H1 (cell line): ENCODE measurements at places on chromosomes 12 and 14.

GRCh38 chr14:75821831-75822521 is 159.8 kb downstream of the TGFB3 start:
- DNase-seq = no peak

DNA sequence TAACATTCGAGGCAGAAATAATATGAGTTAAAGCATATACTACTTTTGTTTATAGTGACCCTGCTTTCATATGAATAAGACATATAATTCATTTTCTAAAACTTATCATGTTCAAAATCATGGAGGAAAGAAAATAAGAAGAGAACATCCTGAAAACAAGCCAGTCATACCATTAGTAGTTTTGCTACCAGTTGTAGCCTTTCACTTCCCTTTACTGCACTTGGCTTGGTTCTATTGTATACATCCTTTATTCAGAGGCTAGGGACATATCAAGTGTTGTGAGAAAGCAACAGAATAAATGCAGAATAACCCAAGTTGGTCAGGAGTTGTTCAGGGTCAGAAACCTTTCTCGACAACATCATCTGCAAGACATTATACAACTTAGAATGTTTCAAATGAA is 598.7 kb downstream of the SOX5 start:
- DNase-seq = no peak

GRCh38 chr12:107780298-107780697 is 5.8 kb downstream of the ASCL4 start:
- DNase-seq = no peak

DNA sequence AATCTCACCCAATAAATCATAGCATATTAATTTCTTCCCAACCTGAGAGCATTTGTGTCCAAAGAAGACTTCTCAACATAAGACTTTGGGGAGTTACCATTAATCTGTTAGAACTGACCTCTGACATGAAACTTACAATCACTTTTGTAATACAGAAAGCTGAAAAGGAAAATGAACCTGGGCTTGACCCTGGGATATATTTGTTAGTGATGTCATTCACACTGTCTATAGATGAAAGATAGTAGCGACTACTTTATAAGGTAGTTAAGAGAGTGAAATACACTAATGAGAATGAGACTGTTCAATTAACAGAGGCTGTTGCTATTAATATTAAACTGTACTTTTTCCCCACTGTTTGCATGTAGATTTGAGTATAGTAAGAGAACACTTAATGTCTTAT is 1334.8 kb upstream of the TMEM132C start:
- no peak for DNase-seq

GRCh38 chr14:71437870-71438269 is 494.4 kb upstream of the RGS6 start:
- no peak for DNase-seq

DNA sequence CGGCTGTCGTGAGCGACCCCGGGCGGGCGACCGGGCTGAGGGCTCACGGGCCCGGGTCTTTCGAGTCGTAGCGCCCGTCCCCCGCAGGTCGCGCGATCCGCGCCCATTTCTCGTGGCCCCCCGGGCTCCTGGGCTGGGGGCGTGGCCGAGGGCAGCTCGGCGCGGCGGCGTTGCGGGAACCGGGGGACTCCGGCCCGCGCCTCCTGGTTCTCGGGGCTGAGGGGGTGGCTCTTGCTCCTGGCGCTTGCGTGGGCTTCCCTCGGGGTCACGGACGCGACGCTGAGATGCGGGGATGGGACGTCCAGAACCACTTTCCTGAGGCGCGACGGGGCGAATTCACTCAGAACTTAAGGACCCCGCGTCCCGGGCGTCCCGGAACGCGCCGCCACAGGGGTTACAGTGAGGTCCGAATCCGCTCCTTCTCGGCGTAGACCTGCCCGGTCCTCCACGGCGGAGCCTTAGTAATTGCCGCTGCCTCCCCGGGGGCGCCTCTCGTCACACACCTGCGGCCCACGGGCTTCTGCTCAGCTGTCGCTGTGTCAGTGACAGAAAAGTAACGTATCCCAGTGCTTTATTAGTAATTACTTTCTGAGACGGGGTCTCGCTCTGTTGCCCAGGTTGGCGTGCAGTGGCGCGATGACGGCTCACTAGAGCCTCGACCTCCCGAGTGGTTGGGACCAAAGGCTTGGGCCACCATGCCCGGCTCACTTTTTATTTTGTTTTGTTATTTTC is 606 bp downstream of the EP400 start:
- no peak for DNase-seq

DNA sequence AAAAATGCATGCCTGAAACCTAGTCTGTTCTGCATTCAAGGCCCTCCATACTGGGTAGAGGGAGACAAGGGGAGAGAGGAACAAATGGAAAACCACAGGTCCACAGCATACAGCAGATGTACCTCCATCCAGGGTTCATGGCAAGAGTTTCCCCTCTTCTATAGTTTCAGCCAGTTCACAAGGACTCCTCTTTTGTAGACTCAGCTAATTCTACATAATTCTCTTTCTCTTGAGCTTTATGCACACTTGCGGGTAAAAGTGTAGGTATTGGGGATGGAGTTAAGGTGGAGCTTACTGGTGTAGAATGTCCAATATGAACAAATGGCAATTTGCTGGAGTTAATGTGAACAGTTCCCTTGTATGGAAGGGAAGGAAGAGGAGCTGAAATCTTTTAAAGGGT is 23.4 kb downstream of the G2E3 start:
- DNase-seq = no peak

DNA sequence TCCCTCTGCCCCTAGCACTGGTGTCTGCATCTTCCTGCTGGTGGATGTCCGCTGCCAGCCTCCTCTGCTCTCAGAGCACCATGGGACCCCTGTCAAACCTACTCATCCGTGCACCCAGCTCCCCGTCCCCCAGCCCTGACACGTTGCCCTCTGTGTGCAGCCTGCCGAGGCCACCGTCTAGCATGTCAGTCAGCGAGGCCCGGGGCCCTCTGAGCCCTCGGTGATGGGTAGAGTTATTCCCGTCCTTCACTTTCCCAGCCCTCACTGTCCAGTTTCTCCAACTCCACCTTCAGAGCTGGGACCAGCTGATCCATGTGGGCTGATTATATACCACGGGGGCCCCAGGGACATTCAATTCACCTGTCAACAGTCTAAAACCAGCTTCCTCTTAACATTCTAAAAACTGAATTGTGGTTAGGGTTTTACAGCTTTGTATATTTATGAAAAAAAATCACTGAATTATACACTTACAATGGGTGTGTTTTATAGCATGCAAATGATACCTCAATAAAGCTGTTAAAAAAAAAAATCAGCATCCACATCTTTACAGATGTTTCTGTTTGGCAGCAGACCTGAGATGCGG is 61.3 kb downstream of the CCDC88C start:
- no peak for DNase-seq

DNA sequence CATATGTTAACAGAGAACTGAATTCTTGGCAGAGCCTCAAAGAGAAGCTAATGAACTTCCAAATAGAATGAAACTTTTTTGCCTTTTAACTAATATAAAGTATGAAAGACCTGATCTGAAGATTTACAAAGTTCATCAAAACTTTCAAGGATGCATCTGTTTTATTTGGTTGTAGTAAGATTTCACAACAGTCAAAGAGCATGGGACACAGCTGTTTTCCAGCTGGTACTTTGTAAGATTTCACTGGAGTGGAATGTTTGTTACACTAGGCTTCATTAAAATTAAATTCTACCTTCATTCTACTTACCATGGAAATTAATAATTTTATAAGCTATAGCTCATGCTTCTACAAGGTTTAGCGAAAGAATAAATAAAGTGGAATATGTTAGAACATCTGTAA is 351.2 kb downstream of the SLC6A15 start:
- DNase-seq = no peak

DNA sequence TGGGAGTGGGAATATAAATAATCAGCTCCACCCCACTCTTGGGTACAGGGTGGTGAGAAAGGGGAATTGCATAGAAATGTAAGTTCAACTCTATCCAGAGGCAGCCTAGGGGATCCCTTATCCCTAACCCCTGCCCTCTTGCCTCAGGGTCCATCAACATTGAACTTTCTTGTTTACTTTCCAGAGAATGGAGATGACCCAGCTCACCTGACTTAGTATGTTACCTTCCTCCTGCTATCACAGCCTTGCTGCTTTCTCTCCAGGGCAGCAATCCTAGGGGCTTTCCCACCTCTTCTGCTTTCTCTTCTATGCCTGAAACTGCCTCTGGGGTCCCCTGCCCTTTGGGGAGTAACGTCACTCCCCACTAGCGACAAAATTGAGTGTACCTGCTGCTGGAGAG is 2.7 kb downstream of the LRP1 start:
- no peak for DNase-seq

- DNase-seq = no peak
Measured at GRCh38 chr14:51564986-51565604, 86.6 kb upstream of the FRMD6 start.

- no peak for DNase-seq
Measured at GRCh38 chr12:122726080-122726558, 4.5 kb downstream of the HCAR1 start.

GRCh38 chr12:57236925-57237595 is 7.5 kb downstream of the SHMT2 start:
- DNase-seq = no peak

- DNase-seq = no peak
Measured at GRCh38 chr14:67500981-67501380, 12.5 kb upstream of the TMEM229B start.

DNA sequence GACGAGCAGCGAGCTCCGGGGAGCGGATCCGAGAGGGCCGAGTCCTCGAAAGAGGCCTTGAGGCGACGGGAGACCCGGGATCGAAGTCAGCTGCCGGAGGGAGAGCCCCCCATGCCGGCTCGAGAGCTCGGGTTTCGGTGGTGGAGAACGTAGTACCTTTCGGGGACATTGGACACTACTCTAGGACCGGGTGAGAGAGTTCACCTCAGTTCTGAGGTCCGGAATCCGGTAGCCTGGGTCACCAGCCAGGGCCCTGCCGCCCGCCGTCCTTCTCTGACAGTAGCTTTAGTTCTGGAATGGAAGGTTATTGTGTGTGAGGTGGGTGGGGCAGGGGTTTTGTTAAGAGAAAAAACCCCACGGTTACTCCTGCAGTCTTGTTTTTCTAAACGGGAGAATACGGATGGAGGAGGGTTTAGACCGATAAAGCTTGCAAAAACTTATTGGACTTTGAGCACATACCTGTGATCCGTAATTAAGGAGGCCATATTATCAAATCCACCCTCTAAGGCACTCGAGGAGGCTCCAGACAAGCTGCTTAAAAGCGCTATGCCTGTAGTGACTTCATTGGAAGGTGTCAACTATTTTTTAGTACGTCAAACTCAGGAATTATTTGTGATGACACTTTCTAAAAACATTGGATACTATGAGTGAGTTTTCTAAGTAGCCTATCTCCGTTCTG is 765 bp downstream of the SCYL2 start:
- DNase-seq = no peak

DNA sequence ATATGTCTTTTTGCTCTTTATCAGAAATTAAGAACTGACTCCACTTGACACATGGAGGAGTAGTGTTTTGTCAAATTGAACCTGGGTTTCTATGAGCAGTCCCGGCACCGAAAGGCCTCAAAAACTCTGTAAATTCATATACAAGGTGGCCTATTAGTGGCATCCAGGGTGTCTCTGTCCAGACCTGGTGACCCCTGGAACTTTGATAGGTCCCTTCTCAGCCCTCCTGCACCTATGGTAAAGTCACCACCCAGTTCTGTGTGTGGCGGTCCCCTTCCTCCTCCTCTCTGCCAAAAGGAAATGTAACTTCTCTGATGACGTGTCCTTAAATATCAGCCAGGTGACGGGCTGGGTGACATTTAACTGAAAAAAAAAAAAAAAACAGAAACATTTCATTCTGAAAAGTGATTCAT is 204.0 kb upstream of the FOXN3 start:
- no peak for DNase-seq
